ENCODE measurements at places on chromosomes 11 and 22.

- DNase-seq: no peak
Measured at GRCh38 chr22:35072925-35073324, 7.0 kb downstream of the ISX start.

- peak; percentile 39 for DNase-seq
Measured at GRCh38 chr22:22942511-22943329, 55.1 kb downstream of the IGLL5 start.

DNA sequence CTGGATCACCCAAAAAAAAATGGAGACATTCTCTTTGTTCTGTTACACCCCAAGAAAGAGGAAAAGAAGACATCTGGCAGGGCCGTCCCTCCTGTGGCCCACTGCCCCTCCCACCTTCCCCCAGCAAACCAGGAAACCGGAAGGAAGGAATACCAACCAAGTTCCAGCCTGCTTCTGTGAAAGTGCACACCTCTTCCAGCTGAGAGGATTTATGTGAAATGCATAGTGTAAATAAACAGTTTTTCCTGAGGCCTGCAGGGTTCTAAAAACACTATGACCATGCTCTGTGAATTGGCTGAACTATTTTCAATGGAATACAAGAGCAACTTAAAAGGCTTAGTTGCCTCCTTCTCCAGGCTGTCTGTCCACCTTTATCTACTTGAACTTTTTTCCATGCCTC is 50.0 kb upstream of the CHST1 start:
- no peak for DNase-seq

DNA sequence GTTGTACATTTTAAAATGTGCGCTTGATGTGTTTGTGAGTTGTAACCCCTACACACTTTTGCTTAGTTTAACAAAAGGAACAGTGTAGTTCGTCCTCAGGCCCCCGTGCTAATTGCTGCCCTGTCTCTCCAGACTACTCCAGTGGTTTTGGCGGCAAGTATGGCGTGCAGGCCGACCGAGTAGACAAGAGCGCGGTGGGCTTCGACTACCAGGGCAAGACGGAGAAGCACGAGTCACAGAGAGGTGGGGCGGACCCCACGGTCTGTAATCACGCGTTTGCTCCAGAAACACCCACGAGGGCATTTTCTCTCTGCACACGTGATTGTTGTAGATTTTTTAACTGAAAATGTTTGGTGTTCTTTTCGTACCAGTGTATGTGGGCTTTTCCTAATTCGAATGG is 18.6 kb downstream of the CTTN start:
- no peak for DNase-seq

DNA sequence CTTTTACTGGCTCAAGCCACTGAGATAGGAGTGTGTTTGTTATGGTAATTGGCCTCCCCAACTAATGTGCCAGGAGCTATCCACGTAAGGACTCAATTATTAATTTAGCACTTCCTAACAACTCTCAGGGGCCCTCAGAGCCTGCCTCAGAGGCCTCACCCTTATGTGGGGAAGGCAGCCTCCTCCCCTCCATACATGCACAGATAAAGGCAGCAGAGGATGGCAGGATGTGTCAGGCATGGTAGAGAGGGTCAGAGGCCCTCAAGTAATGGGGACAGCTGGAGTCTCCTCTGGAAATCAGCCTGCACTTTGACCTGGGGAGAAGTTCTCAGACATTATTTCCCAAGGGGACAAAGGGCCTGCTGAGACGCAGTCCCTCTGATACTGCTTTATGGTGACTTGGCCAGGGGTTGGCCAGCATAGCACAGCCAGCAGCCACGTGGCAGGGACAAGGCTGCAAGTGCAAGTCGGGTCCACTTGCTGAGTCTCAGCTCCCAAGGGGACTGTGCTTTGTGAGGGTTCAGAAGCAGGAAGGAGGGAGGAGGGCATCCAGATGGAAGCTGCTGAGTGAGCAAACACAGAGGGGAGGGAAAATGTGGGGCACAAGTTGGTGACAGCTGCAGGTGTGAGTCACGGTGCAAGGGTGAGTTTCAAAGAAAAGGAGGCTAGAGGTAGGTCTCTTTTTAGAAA is 17.0 kb downstream of the MOGAT2 start:
- DNase-seq: no peak

- DNase-seq: no peak
Measured at GRCh38 chr22:47154621-47155081, 392.2 kb downstream of the TBC1D22A start.

DNA sequence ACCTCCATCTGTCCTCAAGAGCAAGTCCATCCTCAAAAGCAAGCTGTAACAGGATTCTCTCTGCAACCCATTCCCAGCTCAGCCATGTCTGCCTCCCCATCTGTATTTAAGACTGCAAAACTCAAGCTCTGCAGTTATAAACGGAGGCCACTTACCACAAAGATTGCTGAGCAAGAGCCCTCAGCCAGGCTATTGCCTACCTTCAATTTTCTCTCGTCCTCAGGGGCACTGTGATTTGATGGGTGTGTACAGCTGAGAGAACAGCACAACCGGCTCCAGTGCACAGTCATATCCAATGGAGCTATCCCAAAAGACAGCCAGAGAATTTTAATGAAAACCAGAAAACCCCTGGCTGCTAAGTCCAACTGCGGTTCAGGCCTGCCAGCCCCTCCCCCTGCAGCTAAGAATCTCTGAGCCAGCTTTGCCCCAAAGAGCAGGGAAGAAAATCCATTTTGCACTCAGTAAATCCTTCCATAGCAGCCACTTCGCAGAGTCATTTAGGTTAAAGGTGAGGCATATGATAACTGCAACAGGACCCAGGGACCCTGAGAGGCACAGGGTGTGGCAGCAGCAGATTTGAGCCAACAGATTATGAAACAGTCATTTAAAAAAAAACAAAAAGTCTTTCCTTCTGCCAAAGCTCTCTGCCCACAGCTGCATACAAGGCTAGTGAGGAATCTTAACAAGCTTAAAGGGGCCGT is 37.6 kb downstream of the RAB30 start:
- DNase-seq: no peak

GRCh38 chr11:16191212-16191867 is 165.0 kb downstream of the SOX6 start:
- no peak for DNase-seq

DNA sequence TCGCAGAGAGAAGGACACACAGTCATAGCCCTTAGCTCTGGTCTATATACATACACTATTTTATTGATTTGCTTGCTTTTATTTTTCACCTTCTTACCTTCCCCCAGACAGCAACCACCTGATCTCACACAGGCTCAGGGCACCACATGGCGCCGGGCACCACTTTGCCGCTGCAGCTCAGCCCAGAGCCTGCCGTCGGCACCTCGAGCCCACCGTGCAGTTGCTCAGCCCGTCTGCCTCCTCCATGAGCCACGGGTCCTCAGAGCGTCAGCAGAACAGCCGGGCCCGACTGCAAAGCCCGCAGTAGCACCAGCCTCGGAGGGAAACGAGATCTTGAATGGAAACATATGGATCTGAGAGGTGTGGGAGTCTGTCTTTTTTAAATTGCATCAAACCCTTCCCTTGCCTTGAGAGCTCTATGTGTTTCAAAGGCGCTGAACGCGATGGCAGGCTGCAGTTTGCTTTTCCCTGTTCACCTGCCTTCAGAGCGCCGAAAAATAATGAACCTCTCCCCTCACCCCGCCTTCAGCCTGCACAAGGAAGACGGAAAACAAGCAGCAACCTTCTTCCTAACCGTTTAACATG is 505.4 kb downstream of the MN1 start:
- DNase-seq: no peak

DNA sequence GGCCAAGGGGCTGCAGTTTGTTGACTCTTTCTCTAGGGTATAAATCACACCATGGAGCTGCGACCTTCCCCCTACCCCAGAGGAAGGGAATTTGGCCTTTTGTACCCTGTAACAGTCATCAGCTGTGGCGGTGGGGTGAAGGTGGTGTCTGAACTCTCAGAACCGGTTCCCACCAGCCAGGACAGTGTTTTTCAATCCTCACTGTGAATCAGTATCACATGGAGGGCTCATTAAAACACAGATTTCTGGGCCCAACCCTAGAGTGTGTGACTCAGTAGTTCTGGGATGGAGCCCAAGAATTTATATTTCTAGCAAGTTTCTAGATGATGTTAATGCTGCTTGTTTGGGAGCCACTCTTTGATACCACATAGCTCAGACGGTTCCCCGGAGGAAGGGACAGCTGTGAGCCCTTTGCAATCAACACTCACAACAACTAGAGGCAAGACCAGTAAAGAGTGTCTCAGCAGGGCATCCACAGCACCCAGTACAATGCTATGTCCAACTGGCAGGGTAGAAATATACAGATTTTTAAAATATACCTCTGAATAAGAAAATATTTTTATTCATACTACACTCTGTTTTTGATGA is 43.9 kb upstream of the FAT3 start:
- no peak for DNase-seq

- no peak for DNase-seq
Measured at GRCh38 chr22:48279461-48279756, 1517.0 kb downstream of the TBC1D22A start.

GRCh38 chr11:114501901-114502300 is 57.8 kb downstream of the NXPE1 start:
- no peak for DNase-seq

DNA sequence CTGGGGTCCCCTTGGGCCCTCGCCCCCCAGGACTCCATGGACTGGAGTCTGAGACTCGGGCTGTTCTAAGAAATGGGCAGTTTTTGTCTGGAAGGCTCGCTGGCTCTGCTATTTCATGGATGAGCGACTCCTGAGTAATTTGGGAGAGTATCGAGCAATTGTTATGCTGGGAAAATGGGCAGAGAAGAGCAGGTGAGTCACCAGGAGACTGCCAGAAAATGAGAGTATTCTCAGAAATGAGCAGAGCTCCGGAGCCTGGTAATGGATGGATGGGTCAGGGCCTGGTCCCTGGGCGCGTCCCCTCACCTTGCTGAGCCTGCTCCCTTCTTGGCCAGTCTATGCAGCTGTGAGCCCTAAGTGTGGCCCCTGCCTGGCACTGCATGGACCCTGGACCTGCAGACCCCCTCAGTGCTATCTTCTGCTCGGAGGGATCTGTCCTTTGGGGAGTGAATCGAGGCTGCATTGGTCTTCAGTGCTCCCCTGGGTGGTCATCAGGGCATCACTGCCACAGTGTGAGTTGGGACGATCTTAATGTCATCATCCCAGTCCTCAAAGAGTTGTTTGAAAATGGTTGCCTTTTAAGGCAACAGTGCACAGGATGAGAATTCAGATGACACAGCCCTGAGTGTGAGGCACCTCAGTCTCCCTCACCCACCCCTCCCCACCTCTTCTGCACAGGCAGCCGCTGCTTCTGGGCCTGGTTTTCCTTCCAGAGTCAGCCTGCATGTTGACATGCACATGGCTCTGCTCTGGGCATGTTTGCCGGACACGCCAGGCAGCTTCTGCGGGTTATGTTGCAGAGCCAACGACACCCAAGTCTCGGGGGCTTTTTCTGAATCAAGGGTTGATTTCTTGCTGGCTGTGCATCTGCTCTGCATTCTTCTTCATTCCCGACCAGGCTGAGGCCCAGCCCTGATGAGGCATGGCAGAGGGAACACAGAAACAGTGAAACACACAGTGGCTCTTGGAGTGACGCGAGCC is 519.0 kb downstream of the TBC1D22A start:
- no peak for DNase-seq

GRCh38 chr11:32586576-32587190 is 3.1 kb downstream of the EIF3M start:
- no peak for DNase-seq

DNA sequence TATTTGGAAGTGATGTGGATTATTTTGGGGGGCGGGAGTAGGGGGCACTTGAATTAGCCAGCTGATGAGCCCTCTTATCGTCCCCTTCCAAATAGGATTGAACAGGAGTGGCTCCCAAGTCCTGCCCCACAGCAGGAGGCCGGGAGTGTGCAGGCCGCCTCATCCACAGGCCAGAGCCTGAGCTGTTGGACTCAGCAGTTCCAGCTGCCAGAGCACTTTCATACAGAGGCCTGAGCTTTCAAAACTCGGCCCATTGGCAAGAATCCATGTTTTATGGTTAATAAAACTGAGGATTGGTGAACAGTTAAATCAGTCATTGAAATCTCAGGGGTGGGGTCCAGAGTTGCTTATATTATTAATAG is 9.6 kb downstream of the FAM118A start:
- no peak for DNase-seq

DNA sequence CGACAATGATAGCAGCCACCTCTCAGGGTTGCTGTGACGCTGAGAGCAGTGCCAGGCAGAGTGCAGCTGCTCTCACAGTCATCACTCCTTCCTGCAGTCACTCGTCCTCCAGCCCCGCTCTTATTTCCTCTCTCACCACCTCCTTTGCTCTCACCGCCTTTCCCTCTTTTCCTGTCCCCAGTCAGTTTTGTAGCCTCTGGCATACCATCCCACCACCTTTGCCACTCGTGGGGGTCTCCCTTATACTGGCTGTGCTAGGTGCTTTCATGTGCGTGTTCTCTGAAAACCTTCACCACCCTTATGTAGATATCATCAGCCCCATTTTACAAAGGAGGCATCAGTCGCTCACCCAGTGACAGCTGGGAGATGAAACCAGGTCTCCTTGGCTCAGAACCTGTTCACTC is 19.3 kb upstream of the ST3GAL4 start:
- DNase-seq: no peak

GRCh38 chr11:122984186-122985011 is 2.8 kb upstream of the BSX start:
- no peak for DNase-seq

DNA sequence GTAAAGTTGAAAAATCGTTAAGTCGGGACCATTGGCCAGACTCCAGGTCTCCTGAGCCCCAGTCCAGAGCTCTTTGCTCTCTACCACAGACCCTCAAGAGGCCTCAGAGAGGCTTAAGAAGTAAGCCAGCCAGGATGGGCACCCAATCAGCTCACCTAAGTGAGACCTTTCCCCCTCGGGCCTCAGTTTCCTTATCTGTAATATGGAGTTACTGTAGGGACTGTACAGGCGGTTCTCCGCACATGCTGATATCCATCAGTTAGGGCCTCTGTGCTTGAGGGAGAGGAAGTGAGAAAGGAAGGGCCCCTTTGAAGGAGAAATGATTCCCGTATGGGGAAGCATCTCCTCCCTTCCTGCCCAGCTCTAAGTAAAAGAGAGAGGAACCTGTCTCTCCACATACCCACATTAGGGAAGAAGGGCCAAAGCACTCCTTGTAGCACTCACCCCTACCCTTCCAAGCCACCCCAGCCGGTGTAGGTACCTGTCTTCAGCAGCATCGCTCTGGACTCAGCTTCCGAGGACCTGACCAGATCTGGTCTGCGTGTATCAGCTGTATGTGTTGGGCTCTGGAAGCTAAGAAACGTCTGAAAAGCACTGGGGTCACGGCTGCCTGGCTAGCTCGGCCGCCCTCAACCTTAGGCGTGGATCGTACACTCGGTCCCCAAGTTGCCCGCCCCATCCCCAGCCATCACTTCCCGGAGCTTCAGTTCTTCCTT is 653 bp downstream of the NAGA start:
- no peak for DNase-seq

DNA sequence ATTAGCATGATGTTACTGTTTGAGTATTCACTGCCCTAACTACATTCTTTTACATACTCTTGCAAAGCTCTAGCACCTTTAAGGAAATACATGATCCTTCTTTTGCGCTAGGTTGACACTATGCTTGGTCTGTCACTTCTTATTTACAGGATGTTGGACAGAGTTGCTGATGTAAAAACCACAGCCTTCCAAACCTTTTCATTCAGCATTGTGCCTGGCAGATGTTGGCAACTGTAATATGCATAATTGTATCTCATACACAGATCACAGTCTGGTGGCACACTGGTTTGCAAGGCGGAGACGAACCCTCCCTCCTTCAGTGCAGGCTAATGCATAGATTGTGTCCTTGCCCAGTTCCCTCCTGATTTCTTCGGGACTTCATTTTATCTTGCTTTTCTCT is 224.1 kb downstream of the SNX19 start:
- DNase-seq: no peak

GRCh38 chr11:9438611-9439010 is 22.2 kb upstream of the ZNF143 start:
- DNase-seq: no peak
